ENCODE measurements at places on chromosomes 6 and 20.

DNA sequence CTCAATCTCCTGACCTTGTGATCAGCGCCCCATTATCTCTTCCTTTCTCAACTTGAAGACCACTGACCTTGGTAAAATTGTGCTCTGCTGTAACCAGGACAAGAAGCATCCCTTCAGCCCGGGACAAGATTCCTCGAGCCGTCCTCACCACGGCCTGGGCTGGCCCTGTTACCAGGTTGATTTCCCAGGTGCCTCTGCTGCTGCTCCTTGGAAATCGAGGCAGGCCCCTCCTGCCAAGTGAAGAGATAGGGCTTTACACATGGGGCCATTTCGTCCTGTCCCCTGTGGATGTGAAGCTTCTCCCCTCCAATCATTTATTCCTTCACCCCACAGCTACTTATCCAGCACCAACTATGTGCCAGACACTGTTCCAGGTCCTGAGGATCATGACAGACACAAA, 21.5 kb downstream of the RAB44 start:
- no peak for DNase-seq

DNA sequence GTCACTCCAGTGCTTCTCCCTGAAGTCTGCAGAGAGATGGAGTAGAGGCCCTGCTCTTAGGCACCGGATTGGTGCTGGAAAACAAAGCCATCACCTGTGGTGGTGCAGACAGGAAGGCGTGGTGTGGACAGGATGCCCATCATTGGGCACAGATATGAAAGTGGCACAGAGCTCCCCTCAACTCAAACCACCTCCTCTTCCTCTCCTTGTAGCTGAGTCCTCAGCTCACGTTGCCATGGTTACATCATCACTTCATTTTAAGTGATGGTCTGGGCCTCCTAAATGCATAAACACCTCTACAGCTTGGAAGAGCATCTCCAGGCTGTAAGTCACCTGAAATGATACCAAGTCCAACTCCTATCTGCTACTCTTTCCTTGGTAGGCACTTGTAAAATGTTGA, 8.0 kb upstream of the RTF2 start:
- DNase-seq, result no peak

GRCh38 chr20:36113036-36113435, 41.5 kb upstream of the EPB41L1 start:
- no peak for DNase-seq

DNA sequence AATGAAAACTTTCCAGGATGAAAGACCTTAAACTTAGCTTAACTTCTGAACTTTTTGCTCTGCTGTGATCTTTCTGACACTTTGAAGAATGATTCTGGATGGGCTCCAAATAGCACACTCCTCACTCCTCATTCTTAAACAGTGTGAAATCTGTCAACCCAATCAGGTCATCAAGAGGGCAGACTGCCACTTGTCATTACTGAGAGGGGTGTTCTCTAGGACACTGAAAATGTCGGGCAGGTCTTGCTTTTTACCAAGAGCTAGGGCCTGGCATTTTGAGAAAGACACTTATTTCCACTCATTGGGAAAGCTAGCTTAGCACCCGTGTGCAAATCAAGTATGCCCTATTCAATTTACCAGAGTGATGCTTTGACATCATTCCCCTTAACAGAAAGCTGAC, 122.2 kb downstream of the MTFR2 start:
- no peak for DNase-seq

DNA sequence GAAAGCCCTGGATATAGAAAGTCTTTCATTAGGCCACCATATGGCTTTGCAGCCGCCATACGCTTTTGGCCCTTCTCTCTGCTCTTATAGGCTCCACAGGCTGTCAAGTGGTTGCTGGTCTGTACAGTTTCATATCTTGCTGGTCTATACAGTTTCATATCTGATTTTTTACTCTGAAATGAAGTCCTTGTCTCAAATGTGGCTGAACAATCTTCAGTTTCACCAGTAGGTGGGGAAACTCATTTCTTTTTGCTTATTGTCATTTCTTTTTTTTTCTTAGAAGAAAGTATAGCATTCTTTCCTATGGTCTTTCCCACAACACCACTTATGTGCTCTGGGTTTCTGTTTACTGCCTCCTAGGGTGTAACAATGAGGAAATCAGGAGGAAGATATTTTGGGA, 771.4 kb upstream of the MMS22L start:
- no peak for DNase-seq

DNA sequence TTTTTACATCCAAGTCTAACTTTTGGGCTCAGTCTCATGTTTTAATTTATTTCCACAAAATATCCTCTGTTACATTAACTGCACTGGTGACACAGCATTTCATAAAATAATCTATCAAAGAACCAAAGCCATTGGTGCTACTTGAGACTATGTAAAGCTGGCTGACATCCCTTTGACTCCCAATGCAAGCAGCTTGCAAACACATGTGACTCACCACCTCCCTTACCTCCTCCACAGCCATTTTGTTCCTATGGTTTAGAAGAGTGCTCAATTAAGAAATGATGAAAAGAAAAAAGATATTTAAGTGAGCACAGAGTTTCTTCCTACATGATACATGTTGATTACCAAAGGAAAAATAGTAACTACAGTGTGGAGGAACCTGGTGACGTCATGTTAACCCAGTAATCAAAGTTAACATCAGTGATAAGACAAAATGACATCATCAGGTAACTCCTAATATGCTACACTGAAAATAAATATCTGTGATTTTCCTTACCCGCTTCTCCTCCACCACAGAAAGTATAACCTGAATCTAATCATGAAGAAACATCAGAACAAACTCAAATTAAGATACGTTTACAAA, 53.3 kb upstream of the LGSN start:
- no peak for DNase-seq

DNA sequence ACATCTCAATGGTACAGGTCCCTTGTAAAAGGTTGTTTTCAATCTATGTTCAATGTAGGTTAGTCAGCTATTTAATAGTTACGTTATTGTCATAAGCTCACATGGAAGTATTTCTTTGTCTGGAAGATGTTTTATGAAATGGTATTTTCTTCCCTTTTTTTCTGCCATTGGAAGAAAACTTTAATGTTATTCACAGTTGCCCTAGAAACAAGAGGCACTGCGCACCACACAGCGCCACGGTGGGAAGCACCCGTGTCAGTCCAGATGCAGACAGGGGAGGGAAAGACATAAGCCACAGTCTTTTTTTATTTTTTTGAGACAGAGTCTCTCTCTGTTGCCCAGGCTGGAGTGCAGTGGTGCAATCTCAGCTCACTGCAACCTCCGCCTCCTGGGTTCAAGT, 82.1 kb downstream of the GCNT2 start:
- DNase-seq, result no peak

DNA sequence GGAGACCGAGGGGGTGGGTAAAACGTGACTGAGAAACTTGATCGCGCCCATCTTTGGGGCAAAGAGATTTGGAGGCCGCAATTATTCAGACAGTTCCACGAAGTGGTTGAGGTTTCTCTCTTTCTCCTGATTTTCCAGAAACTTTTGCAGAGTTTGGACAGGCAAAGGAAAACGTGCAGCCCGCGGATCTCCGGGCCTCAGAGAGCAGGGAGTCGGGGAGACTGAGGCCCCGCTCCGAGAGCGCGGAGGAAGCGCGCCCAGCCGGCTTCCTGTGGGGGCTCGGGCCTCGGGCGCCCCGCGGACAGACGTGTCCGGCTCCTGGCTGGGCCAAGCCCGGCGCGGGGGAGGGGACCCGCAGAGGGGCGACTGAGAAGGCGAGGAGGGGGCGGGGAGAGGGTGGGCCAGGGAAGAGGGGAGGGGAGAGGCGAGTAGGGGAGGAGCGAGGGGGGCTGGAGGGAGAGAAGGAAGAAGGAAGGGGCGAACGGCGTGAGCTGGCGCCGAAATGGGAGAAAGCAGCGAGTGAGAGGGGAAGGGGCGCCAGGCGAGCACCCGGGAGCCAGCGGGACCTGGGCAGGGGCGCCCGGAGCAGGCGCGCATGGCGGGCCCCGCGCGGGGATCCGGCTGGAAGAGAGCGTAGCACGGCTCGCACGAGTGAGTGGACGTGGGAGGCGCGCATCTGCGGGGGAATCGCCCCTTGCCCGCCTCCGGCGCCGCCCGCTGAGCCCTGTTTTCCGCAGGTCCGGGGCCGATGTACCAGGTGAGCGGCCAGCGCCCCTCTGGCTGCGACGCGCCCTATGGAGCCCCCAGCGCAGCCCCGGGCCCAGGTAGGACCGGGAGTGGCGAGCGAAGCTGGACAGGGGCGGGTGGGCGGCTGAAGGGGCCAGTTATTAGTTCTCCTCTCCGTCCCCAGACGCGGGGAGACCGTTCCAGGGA, at the start of gene MDFI:
Gene MDFI, plus strand, starts transcription at position 467 of the 933 bp plus-strand sequence. Its CDS starts 282 bp downstream, at position 749.
- no peak for DNase-seq

- no peak for DNase-seq
Measured at GRCh38 chr6:170407200-170407599, 100.6 kb downstream of the FAM120B start.

DNA sequence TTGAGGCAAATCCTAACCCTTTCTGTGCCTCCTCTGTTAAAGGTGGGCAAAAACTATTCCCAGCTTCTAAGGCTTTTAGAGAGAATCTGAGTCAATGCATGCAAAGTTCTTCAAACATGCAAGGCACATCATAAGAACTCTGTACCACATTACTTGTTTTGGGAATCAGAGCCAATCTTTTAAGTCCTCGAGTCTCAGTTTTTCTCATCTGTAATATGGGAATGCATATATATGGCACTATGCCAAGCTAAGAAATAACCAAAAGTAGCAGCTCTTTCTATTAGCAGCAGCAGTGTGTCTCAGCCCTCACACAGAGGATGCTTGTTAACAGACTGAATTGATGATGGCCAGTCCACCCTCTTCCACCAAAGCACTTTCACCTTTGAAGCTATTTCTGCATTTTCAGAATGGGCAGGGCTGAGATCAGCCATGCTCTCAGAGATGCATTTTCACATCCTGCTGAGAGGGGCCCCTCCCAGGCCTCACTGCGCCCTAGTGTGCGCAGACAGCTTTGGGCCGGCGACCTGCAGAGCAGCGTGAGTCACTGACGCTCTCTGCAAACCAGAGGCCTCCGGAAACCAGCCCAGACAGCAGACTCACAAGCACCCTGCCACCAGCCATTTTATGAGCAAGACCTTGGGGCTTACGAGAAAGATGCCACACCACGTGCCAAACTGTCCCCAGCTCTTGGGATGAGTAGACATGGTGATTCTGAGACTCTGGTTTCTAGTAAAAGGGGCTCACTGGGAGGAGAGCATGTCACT, 138.0 kb downstream of the NFATC2 start:
- no peak for DNase-seq

- no peak for DNase-seq
Measured at GRCh38 chr6:74585753-74586152, 620.1 kb downstream of the COL12A1 start.

DNA sequence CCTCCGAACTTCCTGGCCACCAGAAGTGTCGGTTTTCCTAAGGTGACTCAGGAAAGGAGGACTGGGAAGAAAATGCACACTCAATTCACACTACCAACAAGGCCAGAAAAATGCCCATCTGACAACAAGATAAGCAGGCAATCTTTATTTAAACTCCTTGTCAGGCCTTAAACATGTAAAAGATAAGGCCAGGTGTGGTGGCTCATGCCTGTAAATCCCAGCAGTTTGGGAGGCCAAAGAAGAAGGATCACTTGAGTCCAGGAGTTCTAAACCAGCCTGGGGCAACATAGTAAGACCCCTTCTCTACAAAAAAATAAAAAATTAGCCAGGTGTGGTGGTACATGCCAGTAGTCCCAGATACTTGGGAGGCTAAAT, 7.6 kb upstream of the ID1 start:
- no peak for DNase-seq

- no peak for DNase-seq
Measured at GRCh38 chr6:151317103-151317994, 74.0 kb downstream of the ZBTB2 start.

GRCh38 chr20:51800060-51800871, 2.1 kb downstream of the SALL4 start:
- no peak for DNase-seq

GRCh38 chr6:93376026-93376540, 43.3 kb downstream of the EPHA7 start:
- DNase-seq, result no peak

DNA sequence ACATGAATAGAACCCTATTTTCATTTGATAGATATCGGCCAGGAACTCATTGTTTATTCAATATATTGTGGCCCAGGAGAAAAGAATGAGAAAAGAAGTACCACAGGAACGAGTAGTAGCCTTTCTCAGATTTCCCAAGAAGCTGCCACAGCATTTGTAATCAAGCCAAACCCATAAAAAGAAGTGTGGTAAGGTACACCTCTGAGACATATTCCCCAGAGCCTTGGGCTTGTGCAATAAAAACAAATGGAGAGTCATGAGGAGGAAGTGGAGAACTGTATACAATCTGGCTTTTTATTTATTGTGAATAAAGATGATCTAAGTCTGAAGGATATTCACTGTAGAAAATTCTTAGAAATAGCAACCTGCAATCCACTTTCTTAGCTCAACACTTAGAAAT, 36.7 kb downstream of the KIF6 start:
- no peak for DNase-seq

DNA sequence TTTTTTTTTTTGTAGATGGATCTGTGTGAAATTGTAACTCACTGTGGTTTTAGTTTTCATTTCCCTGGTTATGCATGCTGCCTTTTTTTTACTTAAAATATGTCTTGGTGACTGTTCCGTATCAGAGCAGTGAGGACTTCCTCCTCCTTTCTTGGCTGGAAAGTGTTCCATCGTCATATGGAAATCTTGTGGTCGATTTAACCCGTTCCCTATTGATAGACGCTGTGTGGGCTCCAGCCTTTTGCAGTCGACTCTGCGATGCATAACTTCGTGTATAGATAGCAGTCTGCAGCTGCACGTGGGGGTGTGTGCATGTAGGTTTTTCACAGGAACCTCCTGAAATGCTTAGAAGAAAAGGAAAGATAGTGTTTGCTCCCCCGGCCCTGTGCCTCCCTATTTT, 28.1 kb upstream of the PNPLA1 start:
- DNase-seq, result peak; percentile 53

- DNase-seq, result no peak
Measured at GRCh38 chr6:170130201-170130621, 160.7 kb downstream of the DLL1 start.

DNA sequence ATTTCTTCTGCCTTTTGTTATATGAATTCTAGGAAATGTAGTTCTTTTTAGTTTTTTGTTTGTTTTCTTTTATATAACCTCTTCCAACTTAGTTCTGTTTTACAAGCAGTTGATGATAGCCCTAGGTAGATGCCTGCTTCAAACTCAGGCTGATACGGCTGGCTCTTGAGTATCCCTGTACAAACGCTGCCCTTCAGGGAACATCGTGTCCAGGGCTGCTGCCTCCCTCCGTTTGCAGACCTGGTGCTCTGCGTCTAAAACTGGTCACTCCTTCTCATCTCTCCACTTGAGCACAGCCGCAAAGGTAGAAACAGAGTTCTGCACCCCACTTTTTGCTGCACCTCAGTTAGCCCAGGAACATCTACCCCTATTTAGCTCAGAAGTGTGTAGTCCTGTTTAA, 310.1 kb downstream of the PRL start:
- DNase-seq, result no peak

Measured in anterior cingulate cortex (tissue), 58 donors.